ENCODE measurements at places on chromosomes 13 and 19.

- no peak for DNase-seq
These were observed 3.1 kb downstream of the PCDH8 start for GRCh38 chr13:52845334-52845761.

DNA sequence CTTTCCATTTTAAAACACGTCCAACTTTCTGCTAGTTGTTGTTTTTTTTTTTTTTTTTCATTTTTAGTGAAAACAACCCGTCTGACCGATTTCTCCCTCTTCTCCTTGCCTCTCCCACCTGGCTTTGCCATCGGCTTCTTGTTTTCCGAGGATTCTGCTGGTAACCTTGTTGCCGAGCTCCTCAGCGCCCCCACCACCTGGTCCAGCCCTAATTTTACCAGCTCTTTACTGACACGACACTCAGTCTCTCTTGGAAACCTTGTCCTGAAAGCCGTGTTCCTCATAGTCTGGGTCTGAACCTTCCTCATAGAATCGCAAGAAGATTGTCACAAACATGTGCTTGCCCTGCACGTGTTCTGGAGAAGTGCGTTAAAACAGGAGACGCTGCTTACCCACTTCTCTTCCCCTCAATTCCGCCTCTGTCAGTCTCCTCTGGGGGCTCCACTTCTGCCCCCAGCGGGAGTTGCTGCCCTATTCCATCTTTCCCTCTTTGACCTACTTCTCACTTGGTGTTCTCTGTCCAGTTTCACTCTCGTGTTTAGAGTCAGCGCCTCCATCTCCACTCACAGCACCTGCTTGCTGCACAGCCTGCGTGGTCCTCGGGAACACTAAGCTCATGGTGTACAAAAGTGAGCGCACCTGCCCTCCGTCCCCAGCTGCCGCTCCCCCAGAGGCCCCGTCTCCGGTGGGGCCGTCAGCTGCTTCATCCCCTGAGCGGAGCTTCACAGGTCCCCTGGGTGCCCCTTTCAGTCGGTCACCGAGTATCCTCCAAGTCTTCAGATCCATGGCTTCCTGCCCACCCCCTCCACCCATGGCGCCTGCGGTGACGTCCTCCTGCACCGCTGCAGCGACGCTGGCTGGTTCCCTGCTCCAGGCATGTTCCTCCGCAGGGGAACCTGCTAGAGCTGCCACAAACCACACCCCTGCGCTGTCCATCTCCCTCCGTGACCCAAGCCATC, 65.1 kb downstream of the TM9SF2 start:
- no peak for DNase-seq

DNA sequence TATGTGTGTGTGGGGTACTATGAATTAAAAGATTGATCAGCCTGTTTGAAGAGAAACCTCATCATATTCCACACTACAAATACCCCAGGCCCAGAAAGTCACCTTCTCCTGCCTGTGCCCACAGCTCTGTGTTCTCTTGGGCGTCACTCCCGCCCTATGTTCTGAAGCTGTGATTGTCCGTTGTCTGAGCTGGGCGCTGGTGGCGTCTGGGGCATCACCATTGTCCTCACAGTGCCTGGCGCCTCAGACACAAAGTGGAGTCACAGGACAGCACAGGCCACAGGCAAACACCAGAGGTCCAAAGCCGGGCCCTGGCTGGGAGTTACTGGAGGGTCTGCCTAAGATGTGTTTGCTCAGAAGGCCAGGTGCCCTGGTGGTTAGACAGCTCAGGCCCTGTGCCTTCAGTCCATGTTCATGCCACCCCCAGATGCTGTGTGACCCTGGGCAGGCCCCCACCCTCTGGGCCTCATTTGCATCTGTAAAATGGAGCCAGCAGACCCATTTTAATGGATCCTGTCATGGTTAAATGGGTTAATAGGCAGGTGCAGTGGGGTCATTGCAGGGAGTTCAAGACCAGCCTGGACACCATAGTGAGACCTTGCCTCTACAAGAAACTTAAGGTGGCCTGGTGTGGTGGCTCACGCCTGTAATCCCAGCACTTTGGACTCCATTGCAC, 34.5 kb downstream of the DNM2 start:
- no peak for DNase-seq

DNA sequence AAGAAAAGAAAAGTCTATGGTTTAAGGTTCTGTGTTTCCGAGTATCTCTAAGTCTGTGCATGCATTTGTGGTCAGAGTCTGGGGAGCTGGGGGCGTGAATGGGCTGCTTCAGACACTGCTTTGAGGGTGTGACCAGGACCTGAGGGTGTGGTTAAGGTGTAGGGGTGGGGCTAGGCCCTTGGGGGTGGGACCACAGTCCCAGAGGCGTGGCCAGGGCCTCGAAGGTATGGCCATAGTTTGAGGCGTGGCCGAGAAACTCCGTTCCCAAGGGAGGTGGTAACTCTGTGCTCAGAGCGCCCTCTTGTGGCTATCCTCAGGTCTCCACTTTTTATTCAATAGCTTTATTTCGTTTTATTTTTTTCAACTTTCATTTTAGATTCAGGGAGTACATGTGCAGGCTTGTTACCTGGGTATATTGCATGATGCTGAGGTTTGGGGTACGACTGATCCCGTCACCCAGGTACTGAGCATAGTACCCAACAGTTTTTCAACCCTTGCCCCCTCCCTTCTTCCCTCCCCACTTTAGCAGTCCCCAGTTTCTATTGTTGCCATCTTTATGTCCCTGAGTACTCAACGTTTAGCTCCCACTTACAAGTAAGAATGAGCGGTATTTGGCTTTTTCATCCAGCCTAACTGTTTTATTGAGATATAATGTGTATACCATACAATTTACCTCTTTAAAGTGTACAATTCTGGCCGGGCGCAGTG, 7.0 kb upstream of the CBLC start:
- DNase-seq = peak; percentile 93

DNA sequence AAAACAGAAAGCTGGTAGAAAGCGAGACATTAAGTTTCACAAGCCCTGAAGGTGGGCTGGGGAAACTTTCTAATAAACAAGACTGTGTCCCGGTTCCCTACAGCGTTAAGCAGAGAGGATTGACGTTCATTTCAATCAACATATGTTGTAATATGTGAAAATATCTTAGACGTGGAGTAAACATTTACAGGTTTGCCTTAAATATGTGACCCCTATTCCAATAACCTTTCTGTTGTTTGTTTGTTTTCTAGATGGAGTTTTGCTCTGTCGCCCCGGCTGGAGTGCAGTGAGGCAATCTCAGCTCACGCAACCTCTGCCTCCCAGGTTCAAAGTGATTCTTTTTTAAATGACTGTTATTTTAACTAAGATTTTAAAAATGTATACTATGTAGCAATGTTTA, 526.2 kb downstream of the SUCLA2 start:
- no peak for DNase-seq

DNA sequence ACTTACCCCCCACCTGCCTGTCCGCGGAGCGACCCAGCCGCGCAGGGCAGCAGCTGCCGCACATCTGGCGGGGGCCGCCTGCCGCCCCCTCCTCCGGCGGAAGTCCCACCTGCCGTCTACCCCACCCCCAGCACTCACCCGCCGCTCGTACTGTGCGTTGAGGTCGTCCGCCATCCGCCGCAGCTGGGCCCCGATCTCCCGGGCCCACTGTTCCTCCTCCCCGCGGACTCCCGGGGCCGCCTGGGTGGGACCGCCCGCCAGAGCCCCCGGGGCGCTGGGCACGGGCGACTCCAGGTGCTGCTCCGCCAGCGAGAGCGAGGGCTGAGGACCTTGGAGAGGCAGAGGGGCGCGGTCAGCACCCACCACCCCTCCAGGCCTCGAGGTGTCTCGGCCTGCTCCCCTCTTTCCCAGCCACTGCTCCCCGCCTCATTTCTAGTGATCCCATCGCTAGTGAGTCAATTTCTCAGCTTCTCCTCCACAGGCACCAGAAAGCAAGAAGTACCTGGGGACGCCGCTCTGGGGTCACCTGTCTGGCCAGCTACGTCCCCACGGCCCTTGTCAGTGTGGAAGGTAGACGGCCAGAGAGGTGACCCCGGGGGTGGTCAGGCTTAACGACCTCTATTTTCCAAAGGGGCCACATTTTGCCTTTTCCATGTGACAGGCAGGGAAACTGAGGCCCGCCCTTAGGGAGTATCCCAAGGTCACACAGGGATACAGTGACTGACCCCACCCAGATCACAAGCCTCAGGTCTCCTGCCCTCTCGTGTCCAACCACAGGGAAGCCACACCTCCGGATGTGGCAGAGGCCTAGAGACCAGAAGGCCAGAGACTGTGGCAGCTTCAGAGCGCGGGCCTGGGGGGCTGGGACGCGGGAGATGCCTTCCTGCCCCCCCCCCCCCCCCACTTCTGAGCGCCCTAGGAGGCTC, 4.3 kb downstream of the BBC3 start:
- no peak for DNase-seq

GRCh38 chr13:33838647-33839046, 20.7 kb downstream of the RFC3 start:
- no peak for DNase-seq

DNA sequence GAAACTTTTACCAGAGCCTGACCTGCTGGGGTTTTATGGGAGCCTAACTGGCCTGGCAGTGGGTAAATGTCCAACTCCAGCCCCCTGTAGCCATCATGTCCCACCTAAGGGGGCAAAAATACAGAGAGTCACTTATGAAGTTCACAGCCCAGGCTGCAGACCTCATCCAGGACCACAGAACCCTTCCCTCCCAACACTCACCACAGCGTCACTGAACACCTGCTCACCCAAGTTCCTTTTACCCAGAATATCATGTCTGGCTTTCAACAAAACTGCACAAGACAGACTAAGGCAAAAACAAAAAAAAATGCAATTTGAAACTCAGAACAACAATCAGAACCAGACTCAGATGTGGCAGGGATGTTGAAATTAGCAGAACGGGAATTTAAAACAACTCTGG, 6.4 kb downstream of the CEACAM3 start:
- no peak for DNase-seq

DNA sequence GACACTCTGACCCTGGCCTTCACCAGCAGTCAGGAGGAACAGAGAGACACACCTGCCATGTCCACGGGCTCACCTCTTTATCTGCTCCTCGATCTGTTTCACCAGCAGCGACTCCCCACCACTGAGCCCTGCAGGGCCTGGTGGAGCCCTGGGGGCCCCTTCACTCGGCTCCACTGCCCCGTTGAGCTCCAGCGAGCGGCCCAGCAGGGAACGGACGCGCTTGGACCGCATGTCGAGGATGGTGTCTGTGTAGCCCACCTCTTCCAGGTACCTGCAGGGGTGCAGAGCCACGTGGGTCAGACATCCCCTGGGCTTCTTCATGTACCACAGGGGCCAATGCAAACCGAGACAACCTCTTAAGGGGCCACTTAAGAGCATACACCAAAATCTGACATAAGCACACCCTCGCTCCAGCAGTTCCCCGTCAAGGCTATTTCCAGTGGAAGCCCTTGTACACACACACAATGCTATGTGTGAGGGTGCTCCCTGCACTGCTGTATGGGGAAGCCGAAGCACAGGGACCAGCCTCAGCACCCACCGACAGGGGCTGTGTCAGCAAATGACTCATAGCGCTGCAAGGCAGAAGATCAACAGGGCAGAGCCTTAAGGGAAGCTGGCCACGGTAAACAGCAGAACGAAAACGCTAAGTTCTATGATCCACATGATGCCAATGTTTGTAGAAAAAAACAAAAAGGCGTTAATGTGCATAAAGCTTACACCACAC, 12.7 kb upstream of the FKRP start:
- DNase-seq = no peak

DNA sequence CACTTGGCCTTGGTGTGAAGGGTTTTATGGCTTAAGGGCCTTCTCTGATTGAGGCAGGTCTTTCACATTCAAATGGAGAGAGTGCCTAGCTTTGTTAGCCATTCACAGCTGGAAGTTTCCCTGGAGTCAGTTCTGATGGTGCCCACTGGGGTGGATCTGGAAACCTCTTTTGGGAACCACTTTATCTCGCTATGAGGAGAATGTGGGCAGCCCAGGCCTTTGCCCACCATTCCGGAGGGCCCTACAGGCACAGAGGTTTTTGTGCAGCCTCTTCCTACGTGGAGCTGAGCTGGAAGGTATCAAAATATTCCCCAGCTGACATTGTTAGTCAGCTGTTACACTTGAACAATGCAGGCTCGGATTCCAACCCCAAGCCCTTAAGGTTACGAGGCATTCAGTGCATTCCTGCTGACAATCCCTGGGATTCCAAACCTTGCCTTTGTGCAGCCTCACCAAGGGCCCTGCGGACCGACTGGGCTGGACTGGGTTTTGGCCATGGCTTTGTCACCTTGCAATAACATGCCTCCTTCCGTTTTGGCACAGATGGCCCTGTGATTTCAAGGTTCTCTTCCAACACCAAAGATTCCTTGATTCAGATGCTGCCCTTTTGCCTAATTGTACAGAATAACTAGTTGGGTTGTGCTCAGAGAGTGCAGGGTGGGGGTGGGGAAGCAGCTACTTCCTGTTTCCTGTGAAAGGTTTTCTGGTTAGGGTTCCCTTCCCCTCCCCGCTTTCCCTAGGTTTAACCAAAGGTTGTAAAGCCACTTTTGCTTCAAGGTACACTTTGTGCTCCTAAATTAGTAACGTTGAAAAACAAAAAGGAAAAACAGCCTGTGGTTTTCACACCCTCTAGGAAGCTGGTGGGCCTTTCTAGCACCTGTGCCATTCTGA, 27.0 kb downstream of the SAE1 start:
- no peak for DNase-seq

DNA sequence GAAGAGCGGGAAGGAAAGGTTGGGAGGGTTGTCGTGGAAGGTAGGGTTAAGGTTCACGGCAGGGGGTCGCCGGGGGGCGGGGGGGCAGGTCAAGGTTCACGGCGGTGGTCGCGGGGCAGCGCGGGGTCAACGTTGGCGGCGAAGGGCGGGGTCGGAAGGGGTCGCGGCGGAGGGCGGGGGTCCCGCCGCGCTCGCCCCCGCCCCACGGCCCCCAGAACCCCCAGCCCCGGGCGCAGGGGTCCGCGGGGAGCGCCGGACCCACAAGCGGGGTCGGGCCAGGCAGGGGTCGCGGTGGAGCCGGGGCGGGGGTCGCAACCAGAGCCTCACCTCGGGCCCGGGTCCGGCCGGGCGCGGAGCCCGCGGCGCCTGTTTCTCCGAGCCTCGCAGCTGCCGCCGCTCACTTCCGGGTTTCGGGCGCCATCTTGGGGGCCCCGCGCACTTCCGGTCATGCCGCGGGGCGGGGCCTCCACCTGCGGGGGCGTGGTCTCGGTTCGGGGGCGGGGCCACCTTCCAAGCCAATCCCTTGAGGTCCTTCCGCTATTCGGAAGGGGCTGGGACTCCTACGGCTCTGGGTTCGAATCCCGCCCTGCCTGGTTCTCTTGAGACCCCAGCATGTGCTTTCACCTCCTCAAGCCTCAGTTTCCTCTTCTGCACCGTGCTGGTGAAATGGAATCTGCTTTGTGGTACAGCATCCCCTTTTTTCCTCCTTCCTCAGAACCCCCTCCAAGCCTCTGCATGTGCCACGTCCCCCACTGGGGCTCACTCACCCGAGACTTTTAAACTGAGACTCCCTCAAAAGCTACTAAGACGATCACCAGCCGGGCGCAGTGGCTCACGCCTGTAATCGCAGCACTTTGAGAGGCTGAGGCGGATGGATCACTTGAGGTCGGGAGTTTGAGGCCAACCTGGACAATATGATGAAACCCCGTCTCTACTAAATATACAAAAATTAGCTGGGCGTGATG, at the start of gene SBNO2:
Gene SBNO2 (minus strand): TSS at position 424 of the 965 bp plus-strand sequence. CDS start 19,992 bp downstream, outside the sequence.
- peak; percentile 89 for DNase-seq

All from stimulated activated CD4-positive, alpha-beta T cell treated with anti-CD3 and anti-CD28 coated beads, TNF-alpha, amount 100 ng/mL, for 24 hours (primary cell).